CD4-positive, alpha-beta memory T cell (primary cell): ENCODE measurements at places on chromosomes 3 and 15. TPM values are rescaled to one million over a fixed set of nuclear protein-coding genes. Genes with fewer than 3 reads are reported as not detected.

CYP1A2 gene
- polyA plus RNA-seq = not detected

A4GNT gene
- not detected for polyA plus RNA-seq

PGBD4 gene
- polyA plus RNA-seq = 0.37 TPM

ITIH1 gene
- not detected for polyA plus RNA-seq

TMEM45A gene
- polyA plus RNA-seq = not detected

THPO gene
- polyA plus RNA-seq = not detected

RTP1 gene
- polyA plus RNA-seq = not detected

GOLGA6L7 gene
- not detected for polyA plus RNA-seq

GOLGA6L4 gene
- not detected for polyA plus RNA-seq

ATP8B4 gene
- not detected for polyA plus RNA-seq

ZNF197 gene
- polyA plus RNA-seq = 5.2 TPM

C3orf49 gene
- polyA plus RNA-seq = not detected

GRK7 gene
- not detected for polyA plus RNA-seq

GHSR gene
- not detected for polyA plus RNA-seq

CACNA1D gene
- polyA plus RNA-seq = not detected

CFAP92 gene
- polyA plus RNA-seq = not detected

GPR27 gene
- polyA plus RNA-seq = 0.79 TPM

SERPINI2 gene
- not detected for polyA plus RNA-seq

SPG11 gene
- 26.8 TPM for polyA plus RNA-seq

GNAT1 gene
- not detected for polyA plus RNA-seq

TASOR gene
- polyA plus RNA-seq = 42.2 TPM

CDHR4 gene
- not detected for polyA plus RNA-seq

ZNF148 gene
- 66.6 TPM for polyA plus RNA-seq

GP9 gene
- polyA plus RNA-seq = not detected

ADGRG7 gene
- polyA plus RNA-seq = not detected

ZBBX gene
- not detected for polyA plus RNA-seq

SLC2A2 gene
- polyA plus RNA-seq = not detected

CORO2B gene
- polyA plus RNA-seq = not detected
